PC-3 (cell line): ENCODE measurements at places on chromosomes 2 and 18. TPM values are rescaled to one million over a fixed set of nuclear protein-coding genes. Genes with fewer than 3 reads are reported as not detected.

Gene TACR1
- not detected in 2 replicates for total RNA-seq

Gene G6PC2
- total RNA-seq: not detected in 2 replicates

Gene GALNT3
- total RNA-seq: 40.9 and 44.8 TPM in 2 replicates

Gene KCNIP3
- total RNA-seq: 13.3 and 19.1 TPM in 2 replicates

Gene FAP
- not detected in 2 replicates for total RNA-seq

Gene KCNS3
- 5.8 and 7.9 TPM in 2 replicates for total RNA-seq

Gene C2orf15
- 3.3 and 4.4 TPM in 2 replicates for total RNA-seq

Gene KCNJ13
- total RNA-seq: not detected in 2 replicates

Gene HSBP1L1
- total RNA-seq: 45.7 and 56.8 TPM in 2 replicates

Gene GDF7
- 0.04 TPM in 1 of 2 replicates, not detected in the other for total RNA-seq

Gene ALPG
- 0.12 and 0.18 TPM in 2 replicates for total RNA-seq

Gene BABAM2
- total RNA-seq: 16.3 and 17.9 TPM in 2 replicates

Gene ORMDL1
- total RNA-seq: 44.6 and 64.5 TPM in 2 replicates

Gene RAB3GAP1
- 35.8 and 41.1 TPM in 2 replicates for total RNA-seq

Gene UBE2E3
- 66.6 and 95.6 TPM in 2 replicates for total RNA-seq

Gene STK16
- 13.8 and 16.3 TPM in 2 replicates for total RNA-seq

Gene ADD2
- 4.4 and 16.0 TPM in 2 replicates for total RNA-seq

Gene UGT1A8
- total RNA-seq: 0.46 TPM in 1 of 2 replicates, not detected in the other

Gene SLC19A3
- 0.26 TPM in 1 of 2 replicates, not detected in the other for total RNA-seq

Gene RTP5
- total RNA-seq: not detected in 2 replicates

Gene KIAA2012
- total RNA-seq: not detected in 2 replicates

Gene BCL11A
- total RNA-seq: 3.1 and 4.6 TPM in 2 replicates

Gene LCT
- not detected in 2 replicates for total RNA-seq
